ENCODE measurements at places on chromosomes 7 and 10.

DNA sequence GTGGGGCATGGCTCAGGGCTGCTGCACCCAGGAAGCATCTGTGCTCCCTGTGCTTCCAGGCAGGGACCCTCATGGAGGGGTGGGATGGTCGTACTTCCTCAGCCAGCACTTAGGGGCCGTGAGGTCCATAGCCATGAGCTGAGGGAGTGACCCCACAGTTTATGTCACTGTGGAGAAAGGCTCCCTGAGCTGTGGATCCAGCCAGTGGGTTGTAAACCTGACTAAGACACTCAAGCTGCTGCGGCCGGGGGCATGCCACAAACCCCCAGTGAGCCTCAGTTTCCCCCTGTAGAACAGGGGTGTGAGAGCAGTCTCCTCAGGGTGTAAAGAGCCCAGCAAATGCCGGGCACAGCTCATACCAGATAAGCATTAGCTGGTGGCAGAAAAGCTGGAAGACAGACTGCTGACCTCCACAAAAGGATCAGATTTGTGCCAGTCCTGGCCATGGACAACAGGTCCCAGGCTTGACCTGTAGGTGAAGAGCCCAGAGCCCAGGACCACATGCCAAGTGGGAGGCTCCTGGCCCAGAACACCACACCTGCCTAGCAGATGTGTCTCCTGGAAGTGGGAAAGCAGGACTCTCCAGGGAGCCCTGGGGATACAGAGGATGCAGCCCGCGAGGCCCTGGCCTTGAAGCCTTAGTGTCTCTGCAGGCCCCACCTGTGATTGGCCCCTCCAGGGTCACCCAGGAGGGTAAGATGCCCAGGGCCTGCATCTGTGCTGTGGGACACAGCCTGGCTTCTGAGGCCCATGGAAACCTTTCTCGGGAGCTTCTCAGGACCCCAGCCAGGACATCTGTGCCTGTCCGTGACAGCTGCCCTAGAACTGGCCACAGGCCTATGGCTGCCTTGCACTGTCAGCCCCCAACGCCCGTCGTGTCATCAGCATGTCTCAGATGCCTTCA is 78.1 kb upstream of the RET start:
- no peak overlapping the region for H3K4me3 ChIP-seq
- H3K27ac ChIP-seq: no peak overlapping the region
- no peaks in the 10 kb centered on the region for H3K36me3 ChIP-seq

- H3K27me3 ChIP-seq: no peaks in the 10 kb centered on the region
- H3K27ac ChIP-seq: no peak overlapping the region
- H3K36me3 ChIP-seq: no peaks in the 10 kb centered on the region
- no peak for DNase-seq
- no peaks in the 10 kb centered on the region for H3K4me1 ChIP-seq
Observed at GRCh38 chr7:14748461-14748860, 154.1 kb downstream of the DGKB start.

GRCh38 chr7:8423057-8423456 is 10.4 kb upstream of the NXPH1 start:
- no peak for DNase-seq
- H3K4me1 ChIP-seq: no peaks in the 10 kb centered on the region
- no peak overlapping the region for H3K27ac ChIP-seq
- H3K4me3 ChIP-seq: no peak overlapping the region
- H3K36me3 ChIP-seq: no peaks in the 10 kb centered on the region
- peaks cover 2% of the 10 kb centered on the region for H3K27me3 ChIP-seq

- peaks cover 11% of the 10 kb centered on the region for H3K4me1 ChIP-seq
- no peak for DNase-seq
- H3K36me3 ChIP-seq: no peaks in the 10 kb centered on the region
- H3K27me3 ChIP-seq: no peaks in the 10 kb centered on the region
Observed at GRCh38 chr10:18647945-18648344, 3.4 kb downstream of the NSUN6 start.

GRCh38 chr10:131792011-131792651 is 108.7 kb upstream of the PPP2R2D start:
- no peak overlapping the region for H3K27ac ChIP-seq
- no peaks in the 10 kb centered on the region for H3K36me3 ChIP-seq
- no peaks in the 10 kb centered on the region for H3K27me3 ChIP-seq
- H3K4me3 ChIP-seq: no peak overlapping the region
- DNase-seq: no peak
- no peaks in the 10 kb centered on the region for H3K4me1 ChIP-seq

DNA sequence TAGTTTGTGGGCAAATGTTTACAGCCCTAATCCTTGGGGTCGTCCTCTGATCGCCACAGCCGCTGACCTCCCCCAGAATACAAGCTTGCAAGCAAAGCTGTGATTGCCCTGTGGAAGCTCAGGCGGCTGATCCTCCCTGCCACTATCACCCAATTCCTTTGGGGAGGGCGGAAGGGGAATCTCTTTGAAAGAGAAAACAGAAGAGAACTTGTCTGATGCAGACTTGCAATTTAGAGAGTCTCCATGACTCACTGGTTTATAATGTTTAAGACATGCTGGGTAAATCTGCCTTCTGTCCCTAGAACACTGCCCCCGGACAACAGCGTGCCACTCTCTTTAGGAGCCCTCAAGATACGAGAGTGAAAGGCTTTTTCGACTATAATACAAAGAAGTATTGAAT is 75.5 kb downstream of the NRP1 start:
- no peak overlapping the region for H3K27ac ChIP-seq
- no peak for DNase-seq
- no peak overlapping the region for H3K4me3 ChIP-seq
- H3K4me1 ChIP-seq: peaks cover 3% of the 10 kb centered on the region
- no peaks in the 10 kb centered on the region for H3K36me3 ChIP-seq
- H3K27me3 ChIP-seq: no peaks in the 10 kb centered on the region

All from T-cell (primary cell).